Type B pancreatic cell (in vitro differentiated cells): ENCODE measurements at places on chromosomes 1 and 21. TPM values are rescaled to one million over a fixed set of nuclear protein-coding genes. Genes with fewer than 3 reads are reported as not detected.

PPFIA4 gene
- 0.71 and 4.9 TPM in 2 replicates for total RNA-seq

TMCO4 gene
- total RNA-seq = 10.2 and 16.7 TPM in 2 replicates

TEX38 gene
- not detected in 2 replicates for total RNA-seq

NTMT2 gene
- not detected in 2 replicates for total RNA-seq

CLEC20A gene
- not detected in 2 replicates for total RNA-seq

REN gene
- 0.69 and 1.2 TPM in 2 replicates for total RNA-seq

- no peak for DNase-seq
Observed at GRCh38 chr1:220892997-220893700, 13.9 kb downstream of the HLX start.

- no peak for DNase-seq
Observed at GRCh38 chr1:97254731-97255463, 533.3 kb downstream of the PTBP2 start.

- DNase-seq = no peak
Observed at GRCh38 chr21:15842565-15842880, 112.7 kb downstream of the USP25 start.

- no peak for DNase-seq
Observed at GRCh38 chr1:95850763-95851162, 616.8 kb downstream of the RWDD3 start.

GRCh38 chr1:29653886-29654450 is 417.6 kb downstream of the PTPRU start:
- no peak for DNase-seq

- DNase-seq = no peak
Observed at GRCh38 chr1:204859861-204860267, 10.8 kb upstream of the NFASC start.

DNA sequence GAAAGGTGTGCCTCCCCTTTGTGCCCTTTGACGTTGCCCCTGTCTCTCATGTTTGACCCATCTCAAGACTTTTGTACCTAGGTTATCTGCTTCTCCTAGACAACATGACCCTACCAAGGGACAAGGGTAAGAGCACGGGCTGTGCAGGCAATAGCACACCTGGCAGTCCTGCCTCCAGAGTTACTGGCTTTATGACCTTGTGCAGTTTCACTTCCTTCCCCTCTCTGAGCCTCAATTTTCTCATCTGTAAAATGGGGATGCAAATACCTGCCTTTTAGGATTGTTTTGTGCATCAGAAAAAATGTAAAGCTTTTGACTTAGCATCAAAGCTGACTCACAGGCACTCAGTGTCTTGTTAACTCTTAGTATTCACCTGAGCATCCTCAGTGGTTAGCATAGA is 36.4 kb downstream of the ELK4 start:
- DNase-seq = peak; percentile 24

DNA sequence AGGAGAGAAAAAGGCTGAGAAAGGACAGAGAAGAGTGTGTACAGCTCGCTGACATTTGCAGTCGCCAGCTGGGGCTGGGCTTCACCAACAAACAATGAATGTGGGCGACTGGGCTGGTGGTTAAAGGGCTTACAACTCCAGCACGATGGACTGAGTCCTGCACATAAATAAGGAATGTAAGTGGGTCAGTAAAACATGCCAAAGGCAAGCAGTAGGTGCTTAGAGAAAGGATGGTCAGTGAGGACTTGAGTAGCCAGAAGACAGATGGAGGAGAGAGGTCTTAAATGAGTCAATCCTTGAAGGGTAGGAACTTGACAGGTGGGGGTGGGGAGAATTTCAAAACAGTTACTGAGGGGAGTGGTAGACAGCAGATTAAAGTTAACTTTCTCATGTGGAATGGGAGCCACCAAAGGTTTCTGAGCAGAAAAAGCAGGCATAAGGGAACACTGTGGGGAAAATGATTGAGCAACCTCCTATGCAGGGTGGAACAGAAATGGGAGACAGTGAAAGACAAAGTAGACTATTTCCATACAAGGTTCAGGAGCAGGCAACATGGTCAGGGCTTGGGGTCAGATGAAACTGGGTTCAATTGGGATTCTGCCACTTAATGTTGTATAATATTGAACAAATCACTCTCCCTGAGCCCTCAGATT is 37.4 kb downstream of the GADD45A start:
- no peak for DNase-seq

- DNase-seq = no peak
Observed at GRCh38 chr1:50605186-50605875, 182.1 kb upstream of the DMRTA2 start.
